A549 treated with ZK216348 at 1 μM for 4 hours (cell line): ENCODE measurements at places on chromosomes 6 and 20. TPM values are rescaled to one million over a fixed set of nuclear protein-coding genes. Genes with fewer than 3 reads are reported as not detected.

Gene MOG
- total RNA-seq = not detected in 5 replicates

Gene METTL24
- total RNA-seq = not detected in 5 replicates

Gene ARMC12
- total RNA-seq = 0.22 to 0.96 TPM (median 0.40 TPM) in 4 of 5 replicates, not detected in the other

Gene LCA5
- 0.25 to 1.3 TPM (median 1.0 TPM) in 5 replicates for total RNA-seq
